ENCODE measurements at places on chromosomes 5 and 9. TPM values are rescaled to one million over a fixed set of nuclear protein-coding genes. Genes with fewer than 3 reads are reported as not detected.

LECT2 gene
- total RNA-seq: not detected

CATSPER3 gene
- 1.3 TPM for total RNA-seq

ZNF618 gene
- total RNA-seq: 75.3 TPM

TRIM7 gene
- total RNA-seq: not detected

CREB3 gene
- 31.5 TPM for total RNA-seq

WHRN gene
- total RNA-seq: 11.9 TPM

TNFSF15 gene
- total RNA-seq: 2.1 TPM

DNA sequence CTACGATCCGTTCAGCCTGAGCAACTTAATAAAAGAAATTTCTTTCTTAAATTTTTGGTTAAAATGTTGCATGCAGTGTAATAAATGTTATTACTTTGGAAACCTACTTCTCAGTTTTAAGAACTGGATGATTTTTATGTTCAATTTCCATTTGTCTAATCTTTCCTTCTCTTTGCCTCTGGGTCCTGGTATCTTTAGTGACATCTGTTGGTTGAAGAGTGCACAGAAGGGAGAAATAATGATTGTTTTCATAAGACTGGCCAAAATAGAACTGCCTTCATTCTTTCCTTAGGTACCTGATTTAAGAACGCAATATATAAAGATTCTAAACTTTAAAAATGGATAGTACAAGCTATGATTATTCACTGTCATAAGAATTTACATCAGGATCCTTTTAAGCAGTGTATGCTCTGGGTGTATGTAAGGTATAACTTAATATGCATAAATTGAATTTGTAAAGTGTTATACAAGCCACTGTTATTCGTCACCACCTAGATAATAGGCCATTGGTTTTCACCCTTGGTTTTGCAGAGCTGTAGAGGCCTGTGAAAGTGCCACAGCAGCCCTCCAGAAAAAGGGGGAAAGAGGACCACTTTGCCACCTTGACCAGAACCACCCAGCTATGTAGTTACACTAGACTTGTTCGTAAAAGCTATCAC, 82.8 kb upstream of the TLX3 start:
- no peak overlapping the region for H3K27ac ChIP-seq
- no peaks in the 10 kb centered on the region for H3K4me1 ChIP-seq
- no peak for DNase-seq
- H3K4me3 ChIP-seq: no peak overlapping the region
- no peaks in the 10 kb centered on the region for H3K36me3 ChIP-seq
- H3K27me3 ChIP-seq: no peaks in the 10 kb centered on the region

DNA sequence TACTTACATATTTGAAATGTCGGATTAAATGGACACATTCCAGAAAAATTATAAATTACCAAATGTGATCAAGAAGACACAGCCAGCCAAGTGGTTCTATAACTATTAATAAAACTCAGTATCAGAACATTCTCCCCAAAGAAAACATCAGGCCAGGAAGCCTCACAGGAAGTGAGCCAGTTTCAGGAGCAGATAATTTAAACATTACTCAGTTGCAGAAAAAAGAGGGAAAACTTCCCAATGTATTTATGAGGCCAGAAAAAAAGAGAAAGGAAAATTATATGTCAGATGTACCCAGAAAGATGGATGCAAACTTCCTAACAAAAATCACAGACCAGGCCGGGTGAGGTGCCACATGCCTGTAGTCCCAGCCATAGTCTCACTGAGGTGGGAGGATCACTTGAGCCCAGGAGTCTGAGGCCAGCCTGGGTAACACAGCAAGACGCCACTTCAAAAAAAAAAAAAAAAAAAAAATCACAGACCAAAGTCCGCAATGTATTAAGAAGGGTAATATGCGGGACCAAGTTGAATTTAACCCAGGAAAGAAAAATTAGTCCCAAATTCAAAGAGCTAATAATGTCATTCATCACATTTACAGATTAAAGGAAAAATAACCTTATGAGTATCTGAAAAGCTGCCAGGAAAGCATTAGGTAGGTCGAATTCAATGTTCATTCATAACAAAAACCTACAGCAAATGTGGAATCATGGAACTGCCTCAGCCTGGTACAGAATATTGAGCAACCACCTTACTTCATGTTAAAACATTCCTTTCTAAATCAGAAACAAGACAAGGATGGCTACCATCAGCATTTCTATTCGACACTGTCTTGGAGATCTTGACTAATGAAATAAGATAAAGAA, 37.2 kb upstream of the NRARP start:
- H3K27me3 ChIP-seq: no peaks in the 10 kb centered on the region
- no peak overlapping the region for H3K27ac ChIP-seq
- DNase-seq: no peak
- no peaks in the 10 kb centered on the region for H3K4me1 ChIP-seq

GRCh38 chr5:116887104-116887503, 312.5 kb upstream of the SEMA6A start:
- no peak overlapping the region for H3K27ac ChIP-seq
- no peak overlapping the region for H3K4me3 ChIP-seq
- no peaks in the 10 kb centered on the region for H3K36me3 ChIP-seq
- peaks cover 14% of the 10 kb centered on the region for H3K27me3 ChIP-seq
- DNase-seq: no peak

- H3K27ac ChIP-seq: no peak overlapping the region
- no peaks in the 10 kb centered on the region for H3K36me3 ChIP-seq
- DNase-seq: no peak
- H3K27me3 ChIP-seq: peaks cover 11% of the 10 kb centered on the region
Measured at GRCh38 chr9:98530275-98530674, 178.5 kb downstream of the GABBR2 start.

DNA sequence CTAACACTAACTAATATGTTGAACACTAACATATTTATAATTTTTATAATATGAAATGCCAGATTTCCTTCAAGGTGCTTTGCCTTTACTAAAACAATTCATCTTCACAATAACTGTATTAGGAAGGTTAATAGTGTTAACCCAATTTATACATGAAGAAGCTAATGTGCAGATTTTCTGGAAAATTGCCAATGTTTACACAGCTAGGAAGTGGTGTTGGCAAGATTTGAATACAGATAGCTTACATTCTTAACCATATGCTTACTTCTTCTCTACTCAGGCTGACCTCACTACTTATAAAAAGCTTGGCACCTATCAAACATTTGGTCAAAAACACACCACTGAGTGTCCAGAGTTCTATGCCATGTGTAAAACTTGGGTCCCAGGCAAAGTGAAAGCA, 445.4 kb upstream of the ITGA1 start:
- no peaks in the 10 kb centered on the region for H3K4me1 ChIP-seq
- no peak for DNase-seq
- H3K4me3 ChIP-seq: no peak overlapping the region
- H3K27me3 ChIP-seq: no peaks in the 10 kb centered on the region
- H3K27ac ChIP-seq: no peak overlapping the region

DNA sequence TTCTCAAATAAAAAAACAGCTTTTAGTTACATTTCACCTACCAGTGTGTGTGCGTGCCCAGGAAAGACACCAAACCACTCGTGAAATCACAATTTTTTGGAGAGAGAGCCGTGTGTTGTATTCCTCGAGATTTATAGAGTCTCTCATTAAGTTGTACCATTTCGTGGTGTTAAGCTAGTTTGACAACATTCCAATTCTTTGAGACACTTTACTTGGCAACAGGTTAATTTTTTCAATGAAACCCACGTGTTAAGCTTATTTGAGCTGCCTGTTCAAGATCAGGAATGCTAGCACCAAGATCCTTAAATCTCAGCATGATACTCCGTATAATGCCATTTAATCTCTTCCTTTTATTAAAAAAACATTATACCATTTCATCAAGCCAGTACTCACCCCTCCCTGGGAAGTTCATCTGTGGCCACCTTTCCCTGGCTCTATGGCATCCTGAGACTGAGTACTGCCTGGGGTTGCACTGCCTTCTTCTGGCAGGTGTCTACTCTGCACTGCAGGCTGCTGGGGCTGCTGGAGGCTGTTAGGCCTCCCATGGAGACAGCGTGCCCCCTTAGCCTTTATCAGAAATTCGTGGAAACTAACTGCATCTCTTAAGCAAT, 143.7 kb downstream of the ARHGAP26 start:
- H3K27me3 ChIP-seq: no peaks in the 10 kb centered on the region
- H3K4me3 ChIP-seq: no peak overlapping the region
- peaks cover 40% of the 10 kb centered on the region for H3K4me1 ChIP-seq

- no peak for DNase-seq
- no peaks in the 10 kb centered on the region for H3K27me3 ChIP-seq
- H3K27ac ChIP-seq: no peak overlapping the region
- peaks cover 18% of the 10 kb centered on the region for H3K36me3 ChIP-seq
- no peak overlapping the region for H3K4me3 ChIP-seq
- H3K4me1 ChIP-seq: peaks cover 5% of the 10 kb centered on the region
Measured at GRCh38 chr9:95991326-95991725, 115.8 kb downstream of the ERCC6L2 start.

DNA sequence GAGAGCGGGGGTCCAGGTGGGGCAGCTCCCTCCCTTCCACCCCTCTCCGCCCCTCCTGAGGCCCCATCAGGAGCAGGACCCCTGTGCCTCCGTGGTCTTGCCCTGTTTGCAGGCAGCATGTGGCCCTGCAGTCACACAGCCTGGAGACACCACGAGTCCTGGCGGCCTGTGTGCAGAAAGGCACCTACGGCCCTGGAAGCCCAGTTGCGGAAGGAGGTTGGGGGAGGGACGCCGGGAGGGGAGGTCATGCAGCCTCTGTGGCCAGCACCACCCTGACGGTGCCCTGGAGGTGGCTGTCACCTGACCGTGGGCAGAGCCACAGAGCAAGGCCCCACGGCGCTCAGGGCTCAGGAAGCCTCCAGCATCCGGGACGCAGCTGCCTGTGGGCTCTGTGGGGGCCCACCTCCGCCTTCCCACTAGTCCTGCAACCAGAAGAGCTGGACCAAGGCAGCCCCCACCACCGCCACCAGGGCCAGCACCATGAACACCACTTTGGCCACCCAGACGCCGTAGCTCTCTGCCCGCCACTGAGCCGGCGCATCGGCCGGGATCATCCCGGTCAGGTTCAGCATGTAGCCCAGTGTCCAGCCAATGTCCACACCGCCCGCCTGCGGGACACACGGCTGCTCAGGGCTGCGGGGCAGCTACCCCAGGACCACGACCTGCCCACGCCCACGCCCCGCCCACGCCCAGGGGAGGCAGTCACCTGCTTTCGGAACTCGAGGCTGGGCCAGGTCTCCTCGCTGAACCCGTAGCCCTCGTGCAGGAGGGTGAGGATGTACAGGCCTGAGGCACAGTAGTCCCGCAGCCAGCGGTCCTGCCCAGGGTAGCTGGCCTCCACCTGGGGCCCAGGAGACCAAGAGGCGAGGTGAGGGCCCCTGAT, 6.4 kb downstream of the ENTPD8 start:
- H3K36me3 ChIP-seq: no peaks in the 10 kb centered on the region
- H3K27me3 ChIP-seq: no peaks in the 10 kb centered on the region
- peak; percentile 10 for DNase-seq
- peaks cover 1% of the 10 kb centered on the region for H3K4me1 ChIP-seq
- no peak overlapping the region for H3K4me3 ChIP-seq

GRCh38 chr5:120055858-120056257, 408.2 kb upstream of the PRR16 start:
- no peak for DNase-seq
- H3K36me3 ChIP-seq: no peaks in the 10 kb centered on the region
- H3K4me3 ChIP-seq: no peak overlapping the region
- no peak overlapping the region for H3K27ac ChIP-seq
- no peaks in the 10 kb centered on the region for H3K27me3 ChIP-seq

GRCh38 chr5:172088801-172089200, 82.4 kb upstream of the FBXW11 start:
- no peaks in the 10 kb centered on the region for H3K4me1 ChIP-seq
- H3K27me3 ChIP-seq: no peaks in the 10 kb centered on the region
- no peak overlapping the region for H3K4me3 ChIP-seq
- no peak overlapping the region for H3K27ac ChIP-seq

DNA sequence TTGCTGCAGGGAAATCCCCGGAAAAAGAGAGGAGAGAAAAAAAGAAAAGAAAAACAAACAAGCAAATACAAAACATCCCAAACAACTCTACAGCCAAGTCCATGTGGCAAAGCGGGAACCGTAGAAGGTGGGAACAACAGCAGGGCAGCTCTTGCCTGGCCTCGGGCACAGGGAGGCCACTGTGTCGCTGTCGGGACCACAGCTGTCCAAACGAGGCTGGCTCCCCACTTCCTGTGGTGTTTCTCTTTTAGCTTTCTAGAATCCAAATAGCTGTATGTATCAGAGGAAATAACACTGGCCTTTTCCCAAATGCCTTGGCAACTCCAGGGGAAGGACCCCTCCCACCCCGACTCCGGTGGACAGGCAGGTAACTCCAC, 41.6 kb upstream of the EQTN start:
- H3K36me3 ChIP-seq: peaks cover 5% of the 10 kb centered on the region
- no peak overlapping the region for H3K27ac ChIP-seq
- H3K4me3 ChIP-seq: no peak overlapping the region
- no peaks in the 10 kb centered on the region for H3K27me3 ChIP-seq
- no peak for DNase-seq
- peaks cover 10% of the 10 kb centered on the region for H3K4me1 ChIP-seq

- H3K36me3 ChIP-seq: peaks cover 32% of the 10 kb centered on the region
- no peak overlapping the region for H3K27ac ChIP-seq
- H3K4me1 ChIP-seq: peaks cover 2% of the 10 kb centered on the region
Measured at GRCh38 chr5:11072568-11072967, 311.5 kb upstream of the DAP start.

DNA sequence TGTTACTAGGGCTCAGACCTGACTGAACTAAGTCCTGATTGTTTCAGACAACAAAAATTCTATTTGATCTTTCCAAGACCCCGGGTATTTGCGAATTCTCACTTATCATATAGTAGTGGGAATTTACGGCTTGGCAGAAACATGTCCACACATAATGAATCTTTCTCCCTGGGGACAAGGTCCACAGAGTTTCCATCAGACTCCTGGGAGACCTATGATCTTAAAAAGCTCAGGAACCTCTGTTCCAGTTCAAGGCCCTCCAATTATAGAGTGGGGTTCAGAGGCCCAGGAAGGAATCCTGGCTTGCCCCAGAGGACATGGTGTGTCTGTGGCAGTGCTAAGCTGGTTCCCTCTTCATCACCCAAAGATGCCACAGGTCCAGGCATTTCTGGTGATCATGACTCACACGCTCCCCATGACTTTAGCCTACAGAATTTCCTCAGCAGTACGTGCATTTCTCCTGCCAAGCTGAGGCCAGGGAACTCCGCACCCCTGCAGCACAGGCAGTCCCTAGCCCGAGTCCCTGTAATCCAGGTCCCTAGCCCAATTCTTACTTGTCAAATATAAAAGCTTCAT, 12.6 kb downstream of the RAPGEF1 start:
- H3K27me3 ChIP-seq: no peaks in the 10 kb centered on the region
- no peak overlapping the region for H3K4me3 ChIP-seq
- no peak overlapping the region for H3K27ac ChIP-seq
- peaks cover 9% of the 10 kb centered on the region for H3K4me1 ChIP-seq

Data from progenitor cell of endocrine pancreas (in vitro differentiated cells).